ENCODE measurements at places on chromosomes 6 and 20. TPM values are rescaled to one million over a fixed set of nuclear protein-coding genes. Genes with fewer than 3 reads are reported as not detected.

The MATN4 gene
- total RNA-seq, result not detected

The LAMA4 gene
- total RNA-seq, result 65.7 TPM

The FAM83C gene
- total RNA-seq, result not detected

DNA sequence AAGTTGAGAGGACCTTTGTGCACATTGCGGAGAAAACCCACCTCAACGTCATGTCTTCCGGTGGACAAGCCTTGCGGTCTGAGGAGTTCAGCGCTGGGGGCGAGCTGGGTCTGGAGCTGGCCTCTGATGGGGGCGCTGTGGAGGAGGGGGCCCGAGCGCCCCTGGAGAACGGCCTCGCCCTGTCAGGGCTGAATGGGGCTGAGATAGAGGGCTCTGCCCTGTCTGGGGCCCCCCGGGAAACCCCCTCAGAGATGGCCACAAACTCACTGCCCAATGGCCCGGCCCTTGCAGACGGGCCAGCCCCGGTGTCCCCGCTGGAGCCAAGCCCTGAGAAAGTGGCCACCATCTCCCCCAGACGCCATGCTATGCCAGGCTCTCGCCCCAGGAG, 14.6 kb upstream of the SLC22A7 start:
- DNase-seq, result no peak

GRCh38 chr6:137794516-137795201, 72.4 kb upstream of the TNFAIP3 start:
- DNase-seq, result no peak

DNA sequence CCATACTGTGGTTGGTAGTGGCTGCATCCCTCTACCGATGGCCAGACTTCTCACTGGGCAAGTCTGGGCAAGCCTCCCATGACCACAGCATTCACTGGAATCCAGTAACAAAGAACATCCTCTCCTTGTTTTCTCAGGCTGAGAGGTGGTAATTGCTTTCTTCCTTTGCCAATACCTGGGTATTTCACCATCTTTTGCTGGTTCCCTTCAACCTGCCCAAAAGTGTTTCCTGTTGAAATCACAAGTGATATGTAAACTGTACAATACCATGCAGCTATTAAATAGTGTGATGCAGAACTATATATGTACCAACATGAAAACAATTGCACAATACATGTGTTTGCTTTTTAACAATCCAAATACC, at the start of gene PTCHD4:
PTCHD4 (minus strand) TSS at position 55 of the 364 bp plus-strand sequence. CDS start 42,240 bp downstream, outside the sequence.
- DNase-seq, result peak; percentile 93

DNA sequence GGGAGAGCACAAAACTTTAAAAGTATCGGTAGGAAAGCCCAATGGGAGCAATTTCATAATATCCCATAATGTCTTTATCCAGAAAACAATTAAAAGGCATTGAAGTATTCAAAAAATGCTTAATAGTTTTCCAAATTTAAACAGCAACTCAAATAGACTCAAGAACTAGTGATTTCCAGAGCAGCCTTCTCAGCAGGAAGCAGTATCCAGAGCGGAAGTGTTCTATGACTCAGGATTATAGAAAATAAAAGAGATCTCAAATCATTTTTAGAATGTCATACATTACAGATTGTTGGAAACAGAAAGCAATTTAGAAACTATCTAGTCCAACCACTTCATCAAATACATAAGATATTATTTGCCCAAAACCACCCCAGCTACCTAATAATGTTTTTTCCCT, 79.3 kb downstream of the COL12A1 start:
- DNase-seq, result no peak

- DNase-seq, result peak; percentile 69
Measured at GRCh38 chr20:3786126-3786484, 435 bp downstream of the CENPB start.

- peak; percentile 2 for DNase-seq
Measured at GRCh38 chr20:46512943-46513844, at the start of gene ZNF334. Gene ZNF334, minus strand, starts transcription at chr20:46513559. Its CDS starts 1,457 bp downstream, at chr20:46512102.

- no peak for DNase-seq
Measured at GRCh38 chr20:42901689-42902440, 287.8 kb downstream of the PTPRT start.

- no peak for DNase-seq
Measured at GRCh38 chr20:38789503-38790199, 15.8 kb upstream of the PPP1R16B start.

Measured in myocyte (in vitro differentiated cells).